ENCODE measurements at places on chromosomes 12 and 14.

- no peak for DNase-seq
These were observed 34.0 kb downstream of the SH2B3 start for GRCh38 chr12:111439657-111440151.

GRCh38 chr12:39145175-39145999 is 240.0 kb upstream of the CPNE8 start:
- no peak for DNase-seq

DNA sequence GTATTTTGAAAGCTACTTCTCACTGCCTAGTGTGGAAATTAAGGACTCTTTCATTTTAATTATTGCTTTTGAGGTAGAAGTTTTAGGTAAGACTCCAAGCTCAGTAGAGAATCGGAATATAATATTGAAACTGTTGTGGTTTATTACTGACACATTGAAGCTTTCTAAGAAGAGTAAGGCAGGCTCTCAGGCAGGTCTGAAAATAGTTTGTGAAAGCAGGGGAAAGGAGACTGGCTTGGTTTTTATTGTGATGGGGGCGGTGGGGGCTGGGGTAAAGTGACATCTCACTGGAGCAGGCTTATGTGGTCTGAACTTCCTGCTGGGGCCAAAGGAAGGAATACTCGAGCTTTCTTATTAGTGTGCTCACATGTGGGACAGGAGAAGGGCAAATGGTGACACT is 79.5 kb downstream of the OTOGL start:
- DNase-seq, result no peak

DNA sequence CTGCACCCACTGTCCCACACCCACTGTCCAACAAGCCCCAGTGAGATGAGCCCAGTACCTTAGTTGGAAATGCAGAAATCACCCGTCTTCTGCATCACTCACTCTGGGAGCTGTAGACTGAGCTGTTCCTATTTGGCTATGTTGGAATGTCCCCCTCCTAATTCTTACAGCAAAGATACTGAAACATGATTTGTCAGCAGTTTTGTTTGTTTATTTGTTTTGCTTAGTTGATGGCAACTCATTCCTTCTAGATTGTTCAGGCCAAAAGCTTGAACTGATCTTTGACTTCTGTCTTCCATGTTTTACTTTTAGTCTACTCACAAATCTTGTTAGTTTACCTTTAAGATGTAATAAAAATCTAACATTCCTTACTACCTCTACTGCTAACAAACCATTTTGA is 233.6 kb upstream of the MIS18BP1 start:
- DNase-seq, result no peak

- peak; percentile 29 for DNase-seq
These were observed 8.8 kb upstream of the GNPTAB start for GRCh38 chr12:101839324-101840283.

GRCh38 chr14:92945544-92945943 is 22.6 kb downstream of the CHGA start:
- no peak for DNase-seq

DNA sequence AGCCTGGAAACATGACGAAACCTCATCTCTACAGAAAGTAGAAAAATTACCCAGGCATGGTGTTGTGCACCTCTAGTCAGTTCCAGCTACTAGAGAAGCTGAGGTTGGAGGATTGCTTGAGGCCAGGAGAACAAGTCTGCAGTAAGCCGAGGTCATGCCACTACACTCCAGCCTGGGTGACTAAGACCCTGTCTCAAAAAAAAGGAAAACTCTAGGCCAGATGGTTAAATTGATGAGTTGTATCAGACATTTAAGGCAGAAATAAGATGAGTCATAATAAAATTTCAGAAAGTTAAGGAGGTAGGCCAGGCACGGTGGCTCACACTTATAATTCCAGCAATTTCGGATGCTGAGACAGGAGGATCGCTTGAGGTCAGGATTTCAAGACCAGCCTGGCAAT is 10.7 kb downstream of the EIF2S1 start:
- no peak for DNase-seq

GRCh38 chr12:108641446-108642268 is 8.0 kb upstream of the SELPLG start:
- no peak for DNase-seq

DNA sequence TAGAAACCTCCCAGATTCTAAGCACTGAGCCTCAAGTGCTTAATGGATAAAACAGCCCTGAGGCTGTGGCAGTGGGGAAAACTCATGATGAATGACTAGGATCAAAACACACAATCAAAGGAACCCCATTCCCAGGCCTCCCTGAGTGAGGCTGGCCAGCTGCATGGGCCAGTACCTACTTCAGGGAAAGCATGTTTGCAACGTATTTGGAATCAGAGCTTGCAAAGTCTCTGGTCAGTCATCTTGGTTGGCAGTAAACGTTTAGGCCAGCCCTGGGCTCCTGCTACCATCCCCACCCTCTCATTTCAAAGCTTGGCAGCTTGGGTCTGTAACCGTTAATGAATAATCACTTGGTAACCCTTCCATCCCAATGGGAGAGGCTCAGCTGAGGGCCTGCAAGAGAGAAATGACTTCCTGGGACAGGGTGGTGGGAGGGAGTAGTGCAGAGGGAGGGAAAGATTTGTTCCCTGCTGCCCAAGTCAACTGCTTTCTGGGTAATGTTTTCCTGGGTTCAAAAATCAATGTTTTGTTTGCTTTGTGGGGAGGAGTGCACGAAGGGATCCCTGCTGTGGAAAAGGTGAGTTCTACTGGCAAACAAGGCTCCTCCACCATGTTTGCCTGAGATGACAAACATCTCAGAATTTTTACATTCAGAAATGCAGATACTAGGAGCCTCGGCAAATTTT is 2.0 kb upstream of the RNASE8 start:
- DNase-seq, result no peak

GRCh38 chr14:64636208-64636979 is 67.8 kb upstream of the PLEKHG3 start:
- peak; percentile 32 for DNase-seq

DNA sequence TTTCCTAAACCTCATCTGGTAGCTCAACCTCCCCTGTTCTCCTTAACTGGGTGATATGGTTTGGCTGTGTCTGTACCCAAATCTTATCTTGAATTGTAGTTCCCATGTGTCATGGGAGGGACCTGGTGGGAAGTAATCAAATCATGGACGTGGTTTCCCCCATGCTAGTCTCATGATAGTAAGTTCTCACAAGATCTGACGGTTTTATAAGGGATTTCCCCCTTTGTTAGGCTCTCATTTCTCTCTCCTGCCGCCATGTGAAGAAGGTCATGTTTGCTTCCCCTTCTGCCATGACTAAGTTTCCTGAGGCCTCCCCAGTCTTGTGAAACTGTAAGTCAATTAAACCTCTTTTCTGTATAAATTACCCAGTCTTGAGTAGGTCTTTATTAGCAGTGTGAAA is 19.5 kb downstream of the COX16 start:
- DNase-seq, result no peak

GRCh38 chr14:75156901-75157300 is 19.5 kb downstream of the TMED10 start:
- no peak for DNase-seq

GRCh38 chr12:76247026-76247646 is 101.1 kb downstream of the BBS10 start:
- no peak for DNase-seq

DNA sequence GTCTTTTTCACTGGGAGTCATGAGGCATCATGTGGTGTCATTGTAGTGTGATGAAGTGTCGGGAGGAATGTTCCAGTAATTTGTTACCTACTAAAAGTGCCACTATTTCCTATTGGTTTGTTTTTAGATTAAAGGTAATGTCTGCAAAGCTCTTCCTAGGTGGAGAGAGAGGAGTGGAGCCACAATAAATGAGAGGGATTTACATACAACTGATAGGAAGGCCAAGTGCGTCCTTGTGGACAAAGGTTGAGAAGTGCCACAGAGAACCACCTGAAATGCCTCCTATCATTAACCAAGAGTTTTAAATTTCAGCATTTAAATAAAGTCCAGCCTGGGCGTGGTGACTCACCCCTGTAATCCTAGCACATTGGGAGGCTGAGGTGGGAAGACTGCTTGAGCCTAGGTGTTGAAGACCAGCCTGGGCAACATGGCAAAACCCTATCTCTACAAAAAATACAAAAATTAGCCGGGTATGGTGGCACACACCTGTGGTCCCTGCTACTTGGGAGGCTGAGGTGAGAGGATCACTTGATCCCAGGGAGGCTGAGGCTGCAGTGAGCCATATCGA is 2.5 kb upstream of the SNX6 start:
- DNase-seq, result no peak

- DNase-seq, result no peak
These were observed 14.0 kb upstream of the PTGDR start for GRCh38 chr14:52253503-52253902.

DNA sequence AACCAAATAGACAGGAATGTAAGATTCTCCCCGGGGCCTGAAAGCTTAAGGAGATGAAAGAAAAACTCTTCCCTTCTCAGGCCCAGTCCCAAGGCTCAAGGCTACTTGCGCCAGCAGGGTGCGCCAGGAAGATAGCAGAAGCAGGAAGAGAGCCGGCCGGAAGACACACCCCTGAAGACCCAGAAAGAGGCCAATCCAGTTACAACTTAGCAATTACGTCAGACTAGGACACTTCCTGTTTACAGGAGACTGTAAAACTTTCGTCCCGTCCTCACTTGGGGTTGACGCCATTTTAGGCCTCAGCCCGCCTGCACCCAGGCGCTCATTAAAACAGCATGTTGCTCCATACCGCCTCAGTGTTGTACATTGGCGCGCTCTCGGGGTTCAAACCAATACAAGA is 9.4 kb downstream of the COX16 start:
- DNase-seq, result no peak

- no peak for DNase-seq
These were observed 1081.4 kb upstream of the LRFN5 start for GRCh38 chr14:40525314-40525713.

Measured in activated CD8-positive, alpha-beta memory T cell treated with anti-CD3 and anti-CD28 coated beads for 1 hour (primary cell).